Heart right ventricle (tissue), 16 donors: ENCODE measurements at places on chromosomes 3 and 15. TPM values are rescaled to one million over a fixed set of nuclear protein-coding genes. Genes with fewer than 3 reads are reported as not detected.

UNC13C gene
- 0.05 TPM for total RNA-seq

PIGB gene
- 4.1 TPM for total RNA-seq

GOLGA6L4 gene
- total RNA-seq = 1.1 TPM

PIERCE2 gene
- 4.8 TPM for total RNA-seq

ENTPD3 gene
- 0.40 TPM for total RNA-seq

RTP1 gene
- not detected for total RNA-seq

TSEN2 gene
- 20.2 TPM for total RNA-seq

COL8A1 gene
- total RNA-seq = 14.4 TPM

PFKFB4 gene
- 0.74 TPM for total RNA-seq

SLC15A2 gene
- 2.5 TPM for total RNA-seq

ADAMTS17 gene
- total RNA-seq = 4.1 TPM

GASK1A gene
- total RNA-seq = 0.28 TPM

LRRIQ4 gene
- total RNA-seq = not detected

SEMA6D gene
- total RNA-seq = 17.6 TPM

CCK gene
- total RNA-seq = not detected

FANCD2OS gene
- total RNA-seq = not detected

GOLGA8J gene
- total RNA-seq = not detected

CNTN4 gene
- 3.4 TPM for total RNA-seq

ATP8B4 gene
- total RNA-seq = 1.5 TPM

GOLGA8B gene
- total RNA-seq = 10.7 TPM

OR5K2 gene
- not detected for total RNA-seq

B3GNT5 gene
- total RNA-seq = 2.0 TPM

RASL12 gene
- total RNA-seq = 8.2 TPM

COLQ gene
- 19.4 TPM for total RNA-seq

PARP9 gene
- 15.8 TPM for total RNA-seq

ARRDC4 gene
- total RNA-seq = 13.3 TPM

DISP2 gene
- total RNA-seq = 0.53 TPM

HRH1 gene
- 0.83 TPM for total RNA-seq

C3orf49 gene
- total RNA-seq = not detected

SMCO1 gene
- 100 TPM for total RNA-seq

CGGBP1 gene
- total RNA-seq = 43.7 TPM

ALDH1A3 gene
- total RNA-seq = 1.3 TPM

MORC1 gene
- not detected for total RNA-seq

ZNF80 gene
- not detected for total RNA-seq

ANKRD63 gene
- not detected for total RNA-seq
